GF-D8 (cell line): ENCODE measurements at places on chromosomes 16 and 17.

DNA sequence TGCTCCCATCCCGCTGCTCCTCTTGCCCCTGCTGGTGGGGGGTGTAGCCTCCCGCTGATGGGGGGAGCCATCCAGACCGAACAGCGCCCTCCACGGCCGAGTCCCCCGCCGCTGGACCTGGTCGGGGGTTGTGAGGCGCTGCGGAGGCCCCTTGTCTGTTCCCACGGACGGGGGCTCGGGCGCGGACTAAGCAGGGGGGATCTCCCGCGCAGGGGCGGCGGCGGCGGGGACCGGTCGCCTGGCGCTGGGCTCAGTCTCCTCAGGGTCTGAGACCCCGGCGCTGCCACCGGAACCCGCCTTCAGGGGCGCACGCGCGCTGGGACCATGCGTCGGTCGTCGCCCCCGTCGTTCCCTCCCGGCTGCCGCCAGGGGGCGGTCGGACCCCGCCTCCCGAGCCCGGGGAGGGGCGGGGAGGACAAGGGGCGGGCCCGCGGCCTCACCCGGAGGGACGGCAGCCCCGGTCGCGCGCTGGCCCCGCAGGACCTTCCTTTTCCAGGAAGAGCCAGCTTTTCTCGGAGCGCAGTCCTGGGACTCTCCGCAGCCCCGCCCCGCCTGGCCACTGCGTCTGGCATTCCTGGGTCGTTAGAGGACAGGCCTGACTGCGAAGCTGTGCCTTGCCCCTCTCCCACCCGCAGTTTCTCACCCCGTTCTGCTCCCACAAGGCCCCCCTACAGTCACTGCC is 6.3 kb upstream of the IL32 start:
- DNase-seq, result peak; percentile 48

DNA sequence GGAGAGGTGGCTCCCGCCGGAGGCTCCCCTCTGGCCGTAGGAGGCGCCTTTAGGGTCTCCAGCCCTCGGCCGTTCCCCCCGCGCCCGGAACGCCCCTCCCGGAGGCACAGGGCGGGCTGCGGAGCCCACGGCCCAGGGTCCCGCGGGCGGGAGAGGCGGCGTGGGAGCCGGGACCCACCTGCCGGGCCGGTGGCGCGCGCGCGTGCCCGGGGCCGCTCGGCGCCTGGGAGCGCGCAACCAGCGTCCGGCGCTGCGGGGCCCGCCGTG is at the start of gene MIF4GD:
Gene MIF4GD (minus strand): TSS at position 266 of the 267 bp plus-strand sequence. CDS start 1,036 bp downstream, outside the sequence.
- DNase-seq, result no peak

DNA sequence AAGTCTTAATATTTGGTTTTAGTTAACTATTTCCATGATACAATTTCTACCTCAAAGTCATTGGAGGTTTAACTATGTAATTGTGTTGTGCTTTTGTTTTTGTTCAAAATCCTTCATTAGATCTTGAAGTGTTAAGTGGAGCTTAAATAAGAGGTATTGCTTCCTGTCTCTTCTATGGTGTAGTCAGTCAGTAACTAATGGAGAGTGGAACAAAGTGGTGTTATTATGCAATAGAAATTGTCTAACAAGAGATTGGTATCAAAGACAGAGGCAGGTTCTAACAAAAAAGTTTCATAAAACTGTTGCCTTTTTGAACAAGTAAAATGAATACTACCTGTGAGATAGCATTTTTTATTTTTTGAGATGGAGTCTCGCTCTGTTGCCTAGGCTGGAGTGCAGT is 45.2 kb downstream of the GRB7 start:
- DNase-seq, result peak; percentile 78

DNA sequence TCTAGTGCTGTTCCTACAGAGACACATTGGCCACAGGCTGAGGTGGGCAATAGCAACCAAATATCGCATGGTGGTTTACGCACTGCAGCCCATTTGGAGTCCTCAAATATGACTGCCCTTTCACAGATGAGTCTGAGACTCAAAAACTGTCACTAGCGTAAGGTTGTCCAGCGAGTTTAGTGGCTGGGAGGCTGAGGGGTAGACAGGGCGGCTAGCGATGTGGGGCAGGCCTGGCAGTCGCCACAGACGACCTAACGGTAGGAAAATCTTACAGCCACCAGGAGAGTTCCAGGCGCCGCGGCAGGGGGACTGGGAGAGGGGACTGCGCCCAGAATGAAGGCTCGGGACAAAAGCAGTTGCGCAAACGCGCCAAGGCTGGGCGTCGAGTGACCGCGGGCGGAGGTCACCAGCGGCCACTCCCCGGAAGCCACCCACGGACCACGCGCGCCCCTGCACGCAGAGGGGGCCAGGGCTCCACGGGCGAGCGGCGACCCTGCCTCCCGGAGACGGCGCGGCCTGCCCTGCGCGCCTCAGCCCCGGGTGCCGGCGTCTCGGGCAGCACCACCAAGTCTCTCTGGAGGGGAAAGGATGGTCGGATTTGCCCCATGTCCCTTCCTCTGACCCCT is 699 bp upstream of the MAP1LC3B start:
- DNase-seq, result peak; percentile 52

DNA sequence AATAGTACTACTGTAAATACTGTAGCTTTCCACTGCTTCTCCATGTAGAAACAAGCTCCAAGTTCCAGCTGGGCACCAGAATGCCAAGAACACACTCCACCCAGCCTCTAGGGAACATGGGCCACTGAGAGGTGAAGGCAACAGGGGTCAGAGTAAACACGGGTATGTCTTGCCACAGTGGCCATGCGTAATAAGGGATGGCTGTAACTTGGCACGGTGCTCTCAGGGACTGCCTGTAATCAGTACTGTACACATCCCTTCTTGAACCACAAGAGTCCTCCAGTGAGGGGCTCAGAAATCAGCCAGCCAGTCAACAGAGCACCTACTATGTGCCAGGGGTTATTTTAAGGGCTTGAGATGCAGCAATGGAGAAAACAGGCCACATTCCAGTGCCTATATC is 10.8 kb downstream of the LRRC59 start:
- DNase-seq, result no peak
